ENCODE measurements at places on chromosomes 1 and 21.

DNA sequence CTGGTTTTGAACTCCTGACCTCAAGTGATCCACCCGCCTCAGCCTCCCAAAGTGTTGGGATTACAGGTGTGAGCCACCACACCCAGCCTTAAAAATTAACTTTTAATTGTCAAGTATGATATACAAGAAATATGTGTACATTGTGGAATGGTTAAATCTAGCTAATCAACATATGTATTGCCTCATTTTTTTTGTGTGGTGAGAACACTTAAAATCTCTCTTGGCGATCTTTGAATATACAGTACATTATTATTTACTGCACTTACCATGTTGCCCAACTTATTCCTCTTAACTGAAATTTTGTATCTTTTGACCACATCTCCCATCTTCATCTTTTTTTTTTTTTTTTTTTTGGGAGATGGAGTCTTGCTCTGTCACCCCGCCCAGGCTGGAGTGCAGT lies 23.3 kb downstream of the THRAP3 start:
- DNase-seq, result peak; percentile 76

- no peak for DNase-seq
These were observed 21.3 kb upstream of the ATF3 start for GRCh38 chr1:212587016-212587887.

DNA sequence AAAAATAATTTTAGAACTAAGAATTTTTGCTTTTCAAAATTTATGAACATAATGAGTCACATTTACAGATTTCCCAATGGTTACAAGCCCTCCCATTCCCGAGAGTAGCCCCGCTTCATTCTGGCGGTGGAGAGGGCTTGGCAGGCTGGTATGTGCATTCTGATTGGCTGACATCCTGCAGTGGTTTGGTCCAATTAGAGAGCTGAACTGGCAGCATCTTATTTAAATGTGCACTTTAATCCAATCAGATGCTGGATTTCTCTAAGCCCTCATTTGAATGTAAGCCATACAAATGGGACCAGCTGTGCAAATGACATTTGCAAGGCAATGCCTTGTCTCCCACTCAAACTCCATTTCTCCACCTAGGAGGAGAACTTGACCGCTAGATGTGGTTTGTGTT lies 18.0 kb upstream of the TRIM17 start:
- no peak for DNase-seq

- no peak for DNase-seq
These were observed 8.2 kb upstream of the KCNA3 start for GRCh38 chr1:110682898-110683297.

DNA sequence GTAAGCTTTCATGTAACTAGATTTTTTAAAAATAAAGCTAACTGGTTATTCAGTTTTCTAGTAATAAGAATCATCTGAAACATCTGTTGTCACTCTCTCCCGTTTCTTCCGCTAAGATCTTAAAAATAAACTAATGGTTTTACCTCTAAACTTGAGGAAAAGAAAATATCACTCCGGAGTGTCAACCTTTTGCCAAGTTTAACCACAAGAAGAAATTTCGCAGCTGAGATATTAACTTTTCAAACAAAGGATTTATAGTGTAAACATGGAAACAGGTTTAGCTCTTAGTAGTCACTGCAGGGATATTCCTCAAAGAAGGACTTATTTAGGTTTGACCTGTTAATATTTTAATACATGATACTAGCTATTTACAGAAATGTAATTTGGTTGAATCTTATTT lies 954.9 kb downstream of the ADGRL2 start:
- DNase-seq, result no peak

- DNase-seq, result peak; percentile 81
These were observed 14.6 kb upstream of the TMEM61 start for GRCh38 chr1:54965624-54966340.

DNA sequence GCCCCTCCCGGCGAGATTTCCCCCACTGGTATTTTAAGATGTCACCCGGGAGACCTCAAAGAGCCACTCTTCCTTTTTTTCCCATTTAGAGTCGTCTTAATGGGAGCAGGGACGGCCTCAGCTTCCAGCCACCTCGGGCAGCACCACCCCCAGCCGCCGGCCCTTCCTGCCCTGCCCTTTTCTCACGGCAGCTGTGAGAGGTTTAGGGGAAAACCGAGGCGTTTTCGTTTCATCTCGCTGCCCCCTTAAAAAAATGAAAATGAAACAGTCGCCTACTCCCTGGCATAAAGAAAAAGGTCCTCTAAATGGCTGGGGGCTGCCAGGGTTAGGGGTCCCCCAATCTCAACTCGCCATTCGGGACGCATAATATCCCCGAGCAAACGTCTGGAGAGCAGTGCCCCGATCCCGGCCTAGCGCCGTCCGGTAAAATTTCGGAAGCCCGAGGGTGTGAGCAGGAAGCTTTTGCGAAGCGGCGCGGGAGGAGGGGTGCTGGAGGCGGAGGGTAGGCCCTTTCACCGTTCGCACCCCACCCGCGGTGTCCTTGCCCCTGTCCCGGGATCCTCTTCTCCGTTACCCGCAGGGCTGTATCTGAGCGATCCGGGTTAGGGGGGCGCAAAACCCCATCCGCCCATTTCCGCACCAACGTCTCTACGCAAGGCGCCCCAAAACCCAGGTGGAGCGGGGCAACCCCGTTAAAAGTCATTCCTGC lies 1.2 kb downstream of the RUNX3 start:
- peak; percentile 57 for DNase-seq

DNA sequence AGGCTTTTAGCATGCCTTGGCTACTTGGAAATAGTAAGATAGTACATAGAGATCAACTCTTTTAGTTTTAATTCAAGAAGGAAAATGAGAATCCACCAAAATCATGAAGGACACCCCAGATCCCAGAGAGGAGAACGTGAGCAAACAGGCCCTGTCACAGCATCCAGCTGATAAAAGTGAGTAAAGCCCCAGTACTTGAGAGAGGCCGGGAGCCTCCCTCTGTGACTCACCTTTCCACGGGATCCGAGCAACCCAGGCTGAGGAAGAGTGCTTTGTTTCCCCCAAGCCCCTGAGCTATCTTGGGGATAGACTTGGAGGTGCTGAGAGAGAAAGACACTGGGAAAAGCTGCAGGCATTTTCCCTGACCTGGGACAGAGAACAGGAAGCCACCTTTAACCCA lies 238.6 kb downstream of the DUSP10 start:
- DNase-seq, result no peak

DNA sequence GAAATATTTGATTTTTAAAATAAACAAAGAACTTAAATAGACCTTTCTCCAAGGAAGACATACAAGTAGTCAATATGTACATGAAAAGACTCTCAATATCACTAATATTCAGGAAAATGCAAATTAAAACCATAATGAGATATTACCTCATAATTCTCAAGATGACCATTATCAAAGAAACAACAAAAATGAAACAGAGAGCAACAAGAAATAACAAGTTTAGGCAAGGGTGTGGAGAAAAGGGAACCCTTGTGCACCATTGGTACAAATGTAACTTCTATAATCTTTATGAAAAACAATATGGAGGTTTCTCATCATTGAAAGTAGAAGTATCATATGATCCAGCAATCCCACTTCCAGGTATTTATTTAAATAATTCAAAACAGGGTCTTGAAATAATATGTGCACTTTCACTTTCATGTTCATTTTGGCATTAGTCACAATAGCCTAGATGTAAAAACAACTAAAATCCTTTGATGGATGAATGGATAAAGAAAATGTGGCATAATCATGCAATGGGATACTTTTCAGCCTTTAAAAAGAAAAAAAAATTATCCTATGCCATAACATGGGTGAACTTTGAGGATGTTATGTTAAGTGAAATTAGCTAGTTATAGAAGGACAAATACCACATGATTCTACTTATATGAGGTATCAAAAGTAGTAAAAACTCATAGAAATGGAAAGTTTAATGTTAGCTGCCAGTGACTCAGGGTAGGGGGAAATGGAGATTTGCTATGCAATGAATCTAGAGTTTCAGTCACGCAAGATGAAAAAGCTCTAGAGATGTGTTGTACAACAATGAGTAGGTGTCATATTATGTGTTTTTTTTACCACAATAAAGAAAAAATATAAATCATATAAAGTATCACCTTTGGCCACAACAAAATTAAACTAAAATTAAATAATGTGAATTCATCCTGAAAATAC lies 114.5 kb upstream of the LYPLAL1 start:
- no peak for DNase-seq

DNA sequence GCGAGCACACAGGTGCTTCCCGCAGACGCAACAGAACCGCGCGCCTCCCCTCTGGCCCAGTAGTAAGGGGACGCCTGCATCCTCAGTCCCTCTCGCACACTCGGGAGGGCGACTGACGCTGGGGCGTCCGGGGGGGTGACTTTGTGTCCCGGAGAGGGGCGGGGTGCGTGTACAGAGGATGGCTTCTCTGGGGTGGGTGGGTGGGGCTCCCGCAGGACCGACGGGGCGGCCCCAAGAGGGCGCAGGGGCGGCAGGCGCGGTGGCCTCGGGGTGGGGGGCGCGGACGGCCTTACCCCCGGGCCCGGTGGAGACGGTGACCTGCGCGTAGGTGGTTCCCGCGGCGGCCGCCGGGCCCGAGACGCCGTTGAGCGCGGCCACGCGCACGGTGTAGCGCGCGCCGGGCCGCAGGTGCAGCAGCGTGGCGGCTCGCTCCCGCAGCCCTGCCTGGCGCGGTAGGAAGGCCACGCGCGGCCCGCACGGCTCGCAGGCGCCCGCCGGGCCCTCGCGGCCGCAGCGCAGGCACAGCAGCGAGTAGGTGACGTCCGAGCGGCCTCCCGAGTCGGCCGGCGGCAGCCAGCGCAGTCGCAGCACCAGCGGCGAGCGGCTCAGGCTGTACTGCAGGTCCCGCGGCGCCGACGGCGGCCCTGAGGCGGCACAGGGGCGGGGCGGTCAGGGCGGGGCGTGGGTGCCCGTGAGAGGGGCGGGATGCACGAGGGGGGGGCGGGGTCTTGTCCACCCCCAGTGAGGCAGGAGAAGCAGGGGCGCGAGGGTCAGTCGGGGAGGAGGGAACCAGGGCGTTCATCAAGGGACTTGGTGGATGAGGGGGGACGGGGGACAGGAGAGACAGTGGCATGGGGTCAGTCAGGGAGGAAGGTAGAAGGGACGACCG lies 12.1 kb downstream of the EPHA10 start:
- DNase-seq, result peak; percentile 44
